LNCaP clone FGC (cell line): ENCODE measurements at places on chromosomes 11 and 22.

- DNase-seq = no peak
These were observed 599 bp downstream of the SIK3 start for GRCh38 chr11:117097389-117098268.

GRCh38 chr11:68655406-68655805, 28.9 kb upstream of the GAL start:
- DNase-seq = no peak

DNA sequence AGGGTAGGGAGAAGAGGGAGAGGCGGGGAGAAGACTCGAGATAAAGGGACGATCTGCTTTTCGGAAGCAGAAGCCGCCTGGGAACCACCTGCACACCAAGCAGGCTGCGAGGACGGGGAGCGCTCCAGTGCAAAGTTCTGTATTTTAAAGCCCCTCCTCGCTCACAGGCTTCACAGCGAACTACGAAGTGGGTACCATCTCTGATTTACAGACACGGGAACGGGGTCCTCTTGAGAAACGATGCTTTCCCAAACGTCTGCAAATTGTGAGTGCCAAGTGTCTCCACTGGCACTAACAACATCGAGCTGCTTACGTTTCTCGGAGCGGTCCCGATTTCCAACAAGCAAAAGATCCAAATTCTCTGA, 700 bp upstream of the STX3 start:
- no peak for DNase-seq

DNA sequence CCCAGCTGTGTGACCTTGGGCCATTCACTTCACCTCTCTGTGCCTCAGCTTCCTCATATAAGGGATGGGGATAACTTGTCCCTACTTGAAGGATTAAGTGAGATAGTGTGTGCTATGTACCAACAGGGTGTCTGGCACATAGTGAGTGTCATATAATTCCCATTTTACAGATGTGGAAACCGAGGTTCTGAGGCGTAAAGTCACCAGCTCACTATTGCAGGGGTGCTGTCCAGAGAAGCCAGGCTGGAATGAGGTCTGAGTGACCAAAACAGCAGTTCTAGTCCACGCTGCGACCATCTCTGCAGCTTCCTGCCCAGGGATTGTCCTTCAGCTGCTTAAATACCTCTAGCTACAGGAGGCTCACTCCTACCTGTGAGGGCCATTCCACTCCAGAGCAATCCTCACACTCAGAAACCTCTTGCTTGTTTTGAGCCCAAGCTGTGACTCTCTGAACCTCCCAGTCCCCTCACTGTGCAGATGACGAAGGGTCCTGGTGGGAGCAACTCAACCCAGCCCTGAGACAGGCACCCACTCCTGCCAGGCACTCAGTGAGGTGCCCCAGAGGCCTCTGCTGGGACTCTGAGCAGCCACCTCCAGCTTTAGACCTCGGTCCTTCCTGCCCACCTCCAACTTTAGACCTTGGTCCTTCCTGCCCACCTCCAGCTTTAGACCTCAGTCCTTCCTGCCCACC, 5.8 kb downstream of the MB start:
- DNase-seq = no peak

DNA sequence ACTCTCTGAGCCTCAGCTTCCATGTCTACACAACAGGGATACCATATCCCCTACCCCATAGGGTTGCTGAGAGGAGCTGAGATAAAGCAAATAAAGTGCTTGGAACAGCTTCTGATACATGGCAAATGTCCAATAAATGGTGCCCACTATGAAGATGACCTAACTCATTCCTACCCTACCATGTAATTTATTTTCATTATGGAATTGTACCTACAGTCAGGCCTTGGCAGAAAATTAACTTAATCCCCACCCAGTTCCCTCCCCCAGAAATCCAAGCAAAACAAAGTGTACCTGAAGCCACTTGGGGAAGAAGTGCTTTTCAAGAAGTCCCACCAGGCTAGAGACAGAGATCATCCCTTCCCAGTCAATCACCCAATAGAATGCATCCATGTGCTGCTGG, 10.8 kb downstream of the SRRD start:
- DNase-seq = no peak

DNA sequence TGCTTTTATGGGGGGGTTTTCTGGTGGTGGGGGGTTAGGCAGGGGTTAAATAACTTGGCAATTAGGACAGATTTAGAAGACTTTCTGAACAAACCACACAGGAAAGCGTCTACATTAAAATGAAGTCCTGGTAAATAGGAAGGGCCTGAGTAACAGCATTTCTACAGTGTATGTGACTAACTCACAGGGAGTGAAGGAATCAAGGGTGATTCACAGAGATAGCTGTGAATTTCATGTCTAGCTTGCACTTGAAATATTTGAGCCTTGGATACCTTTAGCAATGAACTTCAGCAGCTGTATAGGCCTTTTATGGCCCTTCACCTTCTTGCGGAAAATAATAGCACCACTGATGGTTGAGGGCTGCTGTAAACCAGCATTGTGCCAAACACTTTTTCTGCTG, 26.1 kb upstream of the LDHA start:
- DNase-seq = no peak

DNA sequence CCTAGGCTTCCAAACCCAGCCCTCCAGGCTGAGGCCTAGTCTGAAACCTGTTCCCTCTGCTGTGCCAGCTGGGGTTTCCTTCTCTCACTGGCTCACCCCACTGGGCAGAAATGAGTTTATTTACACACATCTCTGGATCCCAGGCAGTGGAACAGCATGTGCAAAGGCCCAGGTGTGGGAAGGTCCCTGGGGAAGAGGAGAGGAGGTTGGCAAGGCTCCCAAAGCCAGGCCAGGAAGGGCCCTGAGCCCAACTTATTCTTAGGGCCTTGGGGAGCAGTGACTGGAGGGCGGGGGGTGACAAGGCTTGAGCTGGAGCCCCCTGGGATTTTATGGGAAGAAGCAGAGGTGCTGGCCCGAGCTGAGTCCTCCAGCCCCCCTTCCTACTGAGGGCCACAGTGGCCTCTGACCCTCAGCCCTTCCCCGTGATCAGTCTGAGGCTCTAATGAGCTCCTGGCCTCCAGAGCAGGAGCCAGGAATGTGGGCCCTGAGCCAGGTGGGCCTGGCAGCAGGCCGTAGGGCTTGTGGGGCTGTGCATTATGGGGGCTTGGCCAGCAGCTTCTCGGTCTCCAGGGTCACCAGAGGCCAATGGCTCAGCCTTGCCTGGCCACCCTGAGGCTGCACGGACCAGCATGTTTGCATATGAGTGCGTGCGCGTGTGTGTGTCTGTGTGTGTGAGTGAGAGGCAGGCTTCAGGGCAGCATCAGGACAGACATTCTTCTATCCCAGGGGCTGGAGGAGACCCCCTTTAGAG, 2.9 kb downstream of the MYO7A start:
- no peak for DNase-seq
